Fibroblast of villous mesenchyme (primary cell): ENCODE measurements at places on chromosomes 2 and 18. TPM values are rescaled to one million over a fixed set of nuclear protein-coding genes. Genes with fewer than 3 reads are reported as not detected.

Gene C1QL2
- total RNA-seq = not detected in 2 replicates

Gene GPR55
- not detected in 2 replicates for total RNA-seq

Gene COL6A3
- total RNA-seq = 1,329 and 1,968 TPM in 2 replicates

Gene AQP4
- total RNA-seq = not detected in 2 replicates

Gene TOGARAM2
- under 0.01 and 0.43 TPM in 2 replicates for total RNA-seq

Gene CELF4
- total RNA-seq = not detected in 2 replicates

Gene L3MBTL4
- total RNA-seq = not detected in 2 replicates

DNA sequence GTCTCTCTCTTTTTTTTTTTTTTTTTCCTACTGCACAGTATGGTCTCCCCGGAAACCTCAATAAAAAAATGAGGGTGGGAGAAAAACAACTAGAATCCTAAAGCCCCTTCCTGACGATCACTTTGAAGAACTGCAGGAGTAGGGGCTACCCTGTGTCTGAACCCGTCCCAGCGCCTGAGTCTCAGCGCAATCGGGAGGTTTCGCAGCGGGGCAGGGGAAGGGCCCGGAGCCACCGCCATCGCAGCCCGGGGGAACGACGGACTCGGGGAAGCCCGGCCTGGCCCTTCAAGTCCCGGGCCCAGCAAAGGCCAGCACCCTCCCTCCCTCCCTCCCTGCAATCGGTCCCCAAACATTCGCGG, 411 bp downstream of the NARS1 start:
- DNase-seq = no peak

DNA sequence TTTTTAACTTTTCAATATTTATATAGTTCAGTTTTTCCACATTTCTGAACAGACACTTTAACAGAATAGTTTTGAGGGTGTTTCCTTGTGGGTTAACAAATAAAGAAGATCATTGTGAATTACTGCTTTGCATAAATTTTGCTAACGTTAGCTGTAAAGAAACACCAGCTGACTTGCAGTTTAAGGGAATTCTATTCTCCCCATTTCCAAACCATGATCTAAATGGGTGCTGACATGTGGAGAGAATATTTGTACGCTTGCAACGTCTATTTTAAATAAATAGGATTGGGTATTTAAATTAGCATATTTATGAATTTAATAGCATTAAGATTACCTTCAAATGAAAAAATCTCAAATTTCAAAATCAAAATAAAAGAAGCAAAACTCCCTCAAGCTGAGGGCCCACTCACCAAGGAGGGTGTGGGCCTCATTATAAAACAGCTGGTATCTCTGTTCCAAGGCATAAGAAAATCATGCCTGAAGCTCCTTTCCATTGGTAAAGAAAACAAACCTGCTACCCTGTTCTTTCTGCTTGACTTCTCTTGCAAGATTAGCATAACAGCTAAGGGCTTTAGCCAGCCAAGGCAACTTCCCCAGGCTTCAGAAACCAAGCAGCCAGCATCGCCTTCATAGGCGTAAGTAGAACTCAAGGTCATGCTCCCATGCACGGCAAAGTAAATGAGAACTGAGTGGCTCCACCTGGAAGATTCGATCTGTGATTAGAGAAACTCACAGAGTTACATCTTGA, 3.2 kb downstream of the MRO start:
- no peak for DNase-seq

GRCh38 chr18:41418598-41418997, 536.4 kb upstream of the PIK3C3 start:
- no peak for DNase-seq

- peak; percentile 8 for DNase-seq
These were observed 182.3 kb downstream of the ZNF521 start for GRCh38 chr18:25169701-25170100.

- peak; percentile 74 for DNase-seq
These were observed 99.6 kb upstream of the CTAGE1 start for GRCh38 chr18:22517356-22517755.

- peak; percentile 17 for DNase-seq
These were observed 755 bp upstream of the ATP9B start for GRCh38 chr18:79068341-79068936.

GRCh38 chr2:172929644-172930043, 146.0 kb upstream of the MAP3K20 start:
- no peak for DNase-seq

DNA sequence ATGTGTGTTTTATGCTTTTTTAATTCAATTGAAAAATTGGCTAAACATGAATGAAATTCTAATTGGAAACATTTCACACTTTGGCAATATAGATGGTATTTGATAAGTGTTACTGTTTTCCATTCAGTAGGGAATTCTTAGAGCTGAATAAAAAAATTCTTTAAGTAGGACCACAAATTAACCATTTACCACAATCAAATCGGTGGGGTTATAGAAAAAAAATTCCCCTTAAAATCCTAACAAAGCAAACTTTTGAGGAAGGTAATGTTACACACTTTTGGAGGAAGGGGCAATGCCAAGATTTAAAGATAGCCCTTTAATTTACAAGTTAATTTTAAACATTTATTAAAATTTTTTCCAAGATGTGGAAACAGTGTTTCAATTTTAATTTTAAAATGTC, 279.0 kb upstream of the FIGN start:
- no peak for DNase-seq

DNA sequence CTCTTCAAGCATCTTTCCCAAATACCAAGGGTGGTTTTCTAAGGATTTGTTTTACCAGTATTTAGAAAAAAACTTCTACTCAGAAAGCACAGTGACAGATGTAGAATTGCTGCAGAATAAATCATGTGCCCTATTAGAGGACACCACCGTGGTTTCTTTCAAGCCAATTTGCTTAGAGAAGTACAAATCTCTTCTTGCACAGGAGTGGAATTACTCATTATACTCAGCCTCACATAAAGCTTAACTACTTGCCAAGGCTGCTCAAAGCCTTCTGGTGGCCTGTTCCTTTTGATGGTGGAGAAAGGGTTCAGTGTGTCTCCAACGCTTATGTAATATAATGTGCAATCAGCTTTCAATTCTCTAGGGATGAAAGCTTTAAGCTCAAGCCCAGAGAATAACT, 66.5 kb upstream of the CTNNA2 start:
- no peak for DNase-seq
